Nucleus accumbens (tissue), 56 donors: ENCODE measurements at places on chromosomes 1 and 21.

DNA sequence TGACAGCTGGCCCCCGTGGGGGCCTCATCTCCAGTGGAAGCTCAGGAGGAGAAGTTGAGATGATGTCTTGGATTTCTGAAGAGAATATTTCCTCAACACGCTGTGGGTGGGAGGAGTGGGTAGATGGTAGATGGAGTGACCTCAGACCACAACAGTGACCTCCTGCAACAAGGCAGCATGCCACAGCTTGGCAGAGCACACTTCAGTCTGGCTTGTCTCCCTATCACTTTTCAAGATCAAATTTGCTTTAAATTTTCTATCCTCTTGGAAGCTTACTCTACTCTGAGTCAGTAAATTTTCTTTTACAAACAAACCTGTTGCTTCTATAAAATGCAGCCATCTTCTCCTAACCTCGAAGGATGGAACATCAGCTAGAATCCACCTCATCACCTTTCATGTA lies 59.7 kb downstream of the NTPCR start:
- DNase-seq = no peak

- no peak for DNase-seq
Observed at GRCh38 chr1:92877792-92878191, 46.0 kb downstream of the RPL5 start.

- no peak for DNase-seq
Observed at GRCh38 chr21:29526545-29526944, 227.8 kb downstream of the BACH1 start.

GRCh38 chr1:45317166-45317565 lies 9.5 kb upstream of the HPDL start:
- DNase-seq = no peak

- DNase-seq = no peak
Observed at GRCh38 chr1:167775178-167775577, 53.4 kb downstream of the MPZL1 start.

- DNase-seq = no peak
Observed at GRCh38 chr21:44263221-44263760, 1.6 kb upstream of the DNMT3L start.

DNA sequence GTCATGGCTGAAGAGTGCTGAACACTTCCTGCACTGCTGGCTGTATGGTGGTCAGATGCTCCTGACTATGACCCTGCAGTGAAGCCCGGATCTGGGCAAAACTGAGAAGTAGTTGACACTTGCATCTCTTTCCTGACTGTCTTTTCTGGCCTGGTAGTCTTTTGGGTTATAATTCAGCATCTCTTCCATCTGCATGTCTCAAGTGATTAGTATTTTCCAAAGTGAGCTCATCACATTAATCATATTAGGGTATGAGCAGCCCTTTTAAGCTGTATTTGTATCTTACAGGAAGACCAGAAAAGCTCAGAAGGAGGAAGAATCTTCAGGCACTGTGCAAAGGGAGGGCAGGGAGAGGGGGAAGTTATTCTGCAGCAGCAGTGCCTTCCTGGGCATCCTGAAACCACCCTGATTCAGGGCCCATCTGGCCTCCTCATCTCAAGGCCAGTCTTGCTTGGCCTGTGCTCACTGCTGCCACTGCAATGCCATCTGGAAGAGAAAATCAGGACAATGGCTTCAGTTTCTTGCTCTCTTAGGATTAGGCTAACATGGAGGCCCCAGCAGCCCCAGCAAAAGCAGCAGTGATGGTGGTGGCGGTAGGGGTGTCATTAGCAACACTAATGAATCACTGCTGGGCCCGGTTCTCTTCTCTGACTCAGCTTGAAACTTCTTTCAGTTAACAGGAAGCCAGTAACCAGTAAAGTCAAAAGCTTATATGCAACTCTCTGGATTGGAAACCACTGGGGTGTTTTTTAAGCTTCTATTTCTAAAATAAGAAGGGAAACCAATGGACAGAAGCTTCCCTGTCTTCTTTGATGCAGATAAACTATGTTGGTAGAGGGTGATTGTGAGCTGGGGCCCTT lies 63.3 kb upstream of the WDR26 start:
- DNase-seq = peak; percentile 13

DNA sequence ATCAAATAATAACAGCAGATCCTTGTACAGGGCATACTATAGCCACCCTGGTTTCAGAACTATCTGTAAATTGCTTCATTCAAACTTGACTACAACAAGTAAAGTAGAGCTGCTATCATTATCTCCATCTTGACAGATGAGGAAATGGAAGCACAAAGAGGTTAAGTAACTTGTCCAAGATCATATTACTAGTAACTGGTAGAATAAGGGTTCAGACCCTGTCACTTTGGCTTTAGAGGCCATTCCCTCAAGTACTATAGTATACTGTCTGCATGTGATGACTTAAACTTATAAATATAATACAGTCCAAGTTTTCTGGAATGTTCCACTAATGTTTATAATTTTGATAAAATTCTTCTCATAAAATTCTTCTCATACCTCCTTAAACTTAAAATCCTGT lies 24.8 kb downstream of the PGM1 start:
- DNase-seq = no peak

GRCh38 chr1:190169311-190170067 lies 308.2 kb downstream of the BRINP3 start:
- DNase-seq = no peak

GRCh38 chr1:176183618-176184017 lies 23.5 kb downstream of the COP1 start:
- DNase-seq = no peak

GRCh38 chr21:43311301-43311817 lies 115.6 kb downstream of the SIK1 start:
- DNase-seq = no peak

DNA sequence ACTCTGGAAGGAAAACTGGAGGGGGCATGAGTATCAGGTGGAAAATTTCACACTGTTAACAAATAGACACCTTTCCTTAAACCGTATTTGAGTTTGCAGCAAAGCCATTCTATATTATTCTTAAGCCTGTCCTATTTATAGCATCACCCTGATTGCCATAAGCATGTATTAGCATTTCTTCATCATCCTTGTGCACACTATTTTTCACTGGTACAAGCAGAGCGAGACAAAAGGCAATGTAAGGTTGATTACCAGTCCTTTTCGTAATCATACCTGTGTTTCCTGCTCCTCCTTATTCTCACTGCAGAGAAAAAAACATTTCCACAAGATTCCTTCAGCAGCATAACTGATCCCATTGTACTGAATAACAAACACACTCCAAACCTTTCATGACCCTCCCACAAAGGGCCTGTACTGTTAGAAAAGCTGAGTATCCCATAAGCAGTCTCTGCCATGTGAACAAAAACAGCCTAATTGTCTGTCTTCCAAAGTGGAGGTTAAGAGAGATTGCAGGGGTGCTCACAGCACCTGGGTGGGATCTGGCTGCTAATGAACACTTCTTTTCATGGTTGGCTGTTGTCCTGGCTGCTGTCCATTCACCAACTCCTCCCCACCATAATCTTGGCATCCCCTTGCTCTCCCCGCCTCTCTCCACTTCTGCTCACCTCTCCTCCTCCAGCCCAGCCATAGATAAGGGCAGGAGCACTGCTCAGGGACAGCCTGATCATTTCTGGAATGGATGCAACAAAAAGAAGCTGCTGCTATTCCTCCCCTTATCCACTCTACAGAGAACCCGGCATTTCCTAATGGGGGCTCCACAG lies 30.4 kb downstream of the VTCN1 start:
- DNase-seq = no peak

- DNase-seq = peak; percentile 8
Observed at GRCh38 chr1:115837740-115838421, 3.0 kb downstream of the NHLH2 start.

DNA sequence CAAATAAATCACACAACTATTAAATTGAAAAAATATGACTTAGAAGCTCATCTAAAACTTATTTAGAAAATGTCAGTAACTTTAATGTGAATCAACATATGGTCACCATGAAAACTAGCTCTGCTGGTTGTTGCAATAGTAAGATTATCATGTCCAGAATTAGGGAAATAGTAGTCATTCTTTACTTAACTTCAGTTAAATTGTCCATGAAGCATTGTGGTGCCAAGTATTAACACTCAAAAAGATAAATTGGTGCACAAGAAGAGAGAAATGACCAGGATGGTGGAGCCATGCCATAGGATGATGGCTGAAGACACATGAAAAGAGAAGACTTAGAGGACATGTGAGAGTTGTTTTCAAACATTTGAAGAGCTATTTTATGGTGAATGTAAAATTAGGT lies 130.2 kb upstream of the PTGFR start:
- DNase-seq = no peak

DNA sequence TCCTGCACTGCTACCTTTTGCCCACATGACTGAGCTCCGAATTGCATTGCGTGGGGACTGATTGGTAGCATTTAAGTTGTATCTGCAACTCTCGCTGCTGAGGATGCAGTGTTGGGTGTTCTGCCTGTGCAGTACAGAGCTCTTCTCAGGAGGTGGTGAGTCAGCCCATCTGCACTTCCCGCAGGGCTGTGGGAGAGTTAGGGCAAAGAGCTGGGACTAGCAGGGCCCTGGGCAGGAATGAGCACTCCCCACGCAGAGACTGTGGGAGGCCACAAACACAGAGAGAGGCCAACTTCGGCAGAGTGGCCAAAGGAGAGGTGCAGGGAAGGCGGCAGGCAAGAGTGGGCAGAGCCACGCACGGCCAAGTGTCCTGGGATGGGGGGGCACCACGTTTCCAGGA lies 244.7 kb downstream of the SIPA1L2 start:
- no peak for DNase-seq

DNA sequence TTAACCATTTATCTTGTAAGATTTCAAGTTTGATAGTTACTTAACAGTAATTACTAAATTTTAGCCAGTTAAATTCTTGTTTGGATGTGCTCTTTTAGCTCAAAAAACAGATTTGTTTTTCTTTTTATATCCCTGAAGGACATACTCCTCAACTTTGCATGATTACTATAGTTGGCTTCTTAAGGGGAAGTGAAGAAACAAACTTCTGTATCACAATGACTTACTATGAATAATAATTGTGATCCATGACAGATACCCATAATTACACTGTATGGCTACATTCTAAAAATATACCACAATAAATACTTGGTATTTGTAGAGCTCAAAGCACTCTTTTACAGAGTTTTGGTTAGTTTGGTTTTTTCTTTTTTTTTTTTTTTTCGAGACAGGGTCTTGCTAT lies 55.8 kb downstream of the IARS2 start:
- DNase-seq = no peak

DNA sequence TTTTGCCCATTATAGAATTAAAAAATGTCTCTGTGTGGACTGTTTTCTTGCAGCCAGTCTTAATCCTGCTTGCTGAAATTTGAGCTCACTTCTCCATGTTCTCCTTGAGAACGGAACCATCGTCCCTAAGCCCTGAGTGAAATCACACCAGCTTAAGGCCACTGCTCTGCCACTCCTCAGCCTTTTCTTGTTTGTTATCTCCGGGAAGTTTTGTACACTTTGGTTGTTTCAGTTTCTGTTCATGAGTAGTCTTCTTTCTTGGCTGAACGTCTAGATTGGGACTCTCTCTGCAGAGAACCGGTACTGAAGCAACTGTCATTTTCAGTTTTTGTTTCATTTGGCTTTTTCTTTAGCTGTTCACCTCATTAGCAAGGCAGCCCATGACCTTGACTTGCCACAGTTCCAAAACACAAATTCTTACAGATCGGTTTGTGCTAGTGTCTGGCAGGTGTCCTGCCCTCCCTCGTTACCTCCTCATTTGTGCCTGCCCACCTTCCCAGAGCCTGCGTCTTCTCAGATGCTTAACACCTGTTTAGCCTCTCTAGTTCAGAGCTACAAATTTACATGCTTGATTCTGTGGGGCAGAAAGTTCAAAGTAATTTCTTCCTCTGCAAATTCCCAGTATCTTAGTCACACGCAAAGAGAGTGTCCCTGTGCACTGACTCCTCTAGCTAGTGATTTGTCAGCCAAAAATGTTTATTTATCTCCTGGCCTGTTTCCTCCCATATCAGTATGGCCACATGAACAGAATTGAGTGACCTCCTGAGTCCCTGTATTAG lies 12.4 kb downstream of the PSEN2 start:
- DNase-seq = no peak

GRCh38 chr1:87334351-87335174 lies 5.9 kb downstream of the LMO4 start:
- DNase-seq = no peak

DNA sequence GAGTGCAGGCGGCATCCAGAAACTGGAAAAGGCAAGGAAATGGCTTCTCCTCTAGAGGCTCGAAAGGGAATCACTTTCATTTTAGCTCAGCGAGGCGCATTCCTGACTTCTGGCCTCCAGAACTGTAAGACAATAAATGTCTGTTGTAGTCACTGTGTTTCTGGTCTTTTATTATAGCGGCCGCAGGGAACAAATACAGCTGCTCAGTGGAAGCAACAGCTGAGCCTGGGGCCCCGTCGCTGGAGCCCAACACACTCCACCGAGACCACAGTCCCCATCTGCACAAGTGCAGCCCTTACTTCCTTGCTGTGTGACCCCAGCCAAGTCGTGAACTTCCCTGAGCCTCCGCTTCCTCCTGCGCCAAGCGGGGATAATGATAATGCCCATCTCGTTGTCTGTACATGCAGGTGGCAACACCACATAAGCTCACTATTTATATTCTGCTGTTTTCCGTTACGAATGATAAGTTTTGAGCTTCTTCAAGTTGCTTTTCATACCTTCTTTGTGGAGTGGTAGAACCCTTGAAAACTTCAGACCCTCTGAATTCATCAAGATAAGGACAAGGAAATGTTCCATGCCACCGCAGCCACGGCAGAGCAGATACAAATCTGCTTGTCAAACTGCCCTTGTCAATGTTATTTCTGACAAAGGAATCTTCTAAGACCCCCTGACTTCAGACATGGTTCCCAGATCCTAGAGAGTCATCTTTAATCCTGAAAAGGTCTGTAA lies 3.2 kb upstream of the LAPTM5 start:
- DNase-seq = no peak

DNA sequence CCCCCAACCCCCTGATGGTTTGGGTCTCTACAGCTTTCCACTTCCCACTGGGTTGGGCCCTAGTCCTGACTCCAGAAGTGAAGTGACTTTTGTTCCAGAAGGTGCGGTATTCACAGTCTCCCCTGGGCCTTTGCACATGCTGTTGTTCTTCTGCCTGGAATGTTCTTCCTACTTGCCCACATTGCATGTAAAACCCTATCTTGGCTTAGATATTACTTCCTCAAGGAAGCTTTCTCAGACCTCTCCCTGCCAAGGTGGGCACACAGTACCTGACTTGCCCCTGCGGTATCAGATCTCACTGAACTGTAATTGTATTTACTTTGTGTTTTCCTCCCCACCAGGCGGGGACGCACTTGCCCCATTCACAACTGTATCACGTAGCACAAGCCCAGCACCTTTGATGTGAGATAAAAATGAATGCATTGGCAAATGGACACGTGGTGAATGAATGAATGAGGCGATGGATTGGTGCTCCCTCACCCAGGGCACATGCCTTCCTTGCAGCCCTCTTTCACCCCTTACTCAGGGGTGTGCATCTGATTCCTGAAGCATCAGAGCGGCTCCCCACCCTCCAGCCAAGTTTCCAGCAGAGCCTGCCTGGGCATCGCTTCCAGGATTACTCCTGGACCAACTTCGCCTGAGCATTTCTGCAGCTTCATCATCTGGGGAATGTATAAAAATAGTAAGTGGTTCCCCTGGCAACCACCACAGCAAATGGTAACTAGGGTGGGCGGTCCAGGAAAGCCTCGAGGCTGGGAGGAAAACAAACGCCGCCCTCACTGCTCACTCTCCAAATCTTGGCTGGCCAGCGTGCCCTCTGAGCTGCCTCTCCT lies 19.8 kb downstream of the NENF start:
- no peak for DNase-seq
